Psoas muscle (tissue), 8 donors: ENCODE measurements at places on chromosomes 4 and X. TPM values are rescaled to one million over a fixed set of nuclear protein-coding genes. Genes with fewer than 3 reads are reported as not detected.

GRCh38 chr4:123092586-123092985 is 170.2 kb upstream of the NUDT6 start:
- no peak overlapping the region for H3K4me3 ChIP-seq
- no peaks in the 10 kb centered on the region for H3K27me3 ChIP-seq
- H3K27ac ChIP-seq = no peak overlapping the region
- no peaks in the 10 kb centered on the region for H3K36me3 ChIP-seq
- H3K4me1 ChIP-seq = no peaks in the 10 kb centered on the region

- H3K27ac ChIP-seq = no peak overlapping the region
- no peaks in the 10 kb centered on the region for H3K27me3 ChIP-seq
- no peaks in the 10 kb centered on the region for H3K36me3 ChIP-seq
- H3K4me1 ChIP-seq = peaks cover 43% of the 10 kb centered on the region
Observed at GRCh38 chr4:101282076-101282844, 65.1 kb downstream of the PPP3CA start.

DNA sequence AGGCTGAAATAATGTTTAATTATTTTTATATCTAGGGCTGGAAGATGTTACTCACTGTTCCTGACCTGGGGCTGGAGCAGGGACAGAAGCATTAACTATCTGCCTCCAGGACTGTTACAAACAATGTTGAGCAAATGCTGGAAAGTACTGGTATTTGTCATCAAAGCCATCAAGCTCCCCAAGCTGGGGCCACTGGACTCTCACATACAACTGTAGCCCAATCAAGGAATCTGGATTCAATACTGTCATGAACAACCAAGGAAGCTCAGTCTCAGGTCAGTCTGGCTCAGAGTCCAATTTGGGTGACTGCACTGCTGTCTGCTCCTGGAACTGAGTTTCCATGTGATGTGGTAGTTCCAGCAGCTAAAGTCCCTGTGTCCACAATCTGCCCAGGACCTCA is 50.4 kb downstream of the APOO start:
- no peak for DNase-seq
- H3K4me1 ChIP-seq = no peaks in the 10 kb centered on the region
- H3K4me3 ChIP-seq = no peak overlapping the region

F9 gene
- total RNA-seq = not detected

MSX1 gene
- total RNA-seq = 3.6 TPM

MPP1 gene
- total RNA-seq = 16.6 TPM

- H3K4me1 ChIP-seq = no peaks in the 10 kb centered on the region
- no peak overlapping the region for H3K27ac ChIP-seq
- DNase-seq = no peak
- peaks cover 4% of the 10 kb centered on the region for H3K27me3 ChIP-seq
- H3K36me3 ChIP-seq = no peaks in the 10 kb centered on the region
Observed at GRCh38 chr4:81359207-81359606, 112.5 kb downstream of the RASGEF1B start.

DNA sequence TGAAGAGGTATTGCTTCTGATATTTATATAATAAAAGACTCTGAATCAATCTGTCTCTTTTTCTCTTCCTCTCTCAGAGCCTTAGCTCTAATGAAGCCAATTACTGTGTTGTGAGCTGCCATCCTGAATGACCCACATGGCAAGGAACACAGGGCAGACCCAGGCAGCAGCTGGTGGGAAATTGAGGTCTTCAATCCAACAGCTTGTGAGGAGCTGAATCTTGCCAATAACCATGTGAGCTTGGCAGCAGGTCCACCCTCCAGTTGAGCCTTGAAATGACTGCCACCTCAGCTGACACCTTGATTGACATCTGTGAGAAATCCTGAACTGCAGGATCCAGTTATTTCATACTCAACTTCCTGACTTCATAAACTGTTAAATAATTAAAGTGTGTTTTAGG is 149.4 kb downstream of the NDST4 start:
- no peaks in the 10 kb centered on the region for H3K36me3 ChIP-seq
- no peaks in the 10 kb centered on the region for H3K27me3 ChIP-seq
- no peak overlapping the region for H3K4me3 ChIP-seq
- no peaks in the 10 kb centered on the region for H3K4me1 ChIP-seq

DNA sequence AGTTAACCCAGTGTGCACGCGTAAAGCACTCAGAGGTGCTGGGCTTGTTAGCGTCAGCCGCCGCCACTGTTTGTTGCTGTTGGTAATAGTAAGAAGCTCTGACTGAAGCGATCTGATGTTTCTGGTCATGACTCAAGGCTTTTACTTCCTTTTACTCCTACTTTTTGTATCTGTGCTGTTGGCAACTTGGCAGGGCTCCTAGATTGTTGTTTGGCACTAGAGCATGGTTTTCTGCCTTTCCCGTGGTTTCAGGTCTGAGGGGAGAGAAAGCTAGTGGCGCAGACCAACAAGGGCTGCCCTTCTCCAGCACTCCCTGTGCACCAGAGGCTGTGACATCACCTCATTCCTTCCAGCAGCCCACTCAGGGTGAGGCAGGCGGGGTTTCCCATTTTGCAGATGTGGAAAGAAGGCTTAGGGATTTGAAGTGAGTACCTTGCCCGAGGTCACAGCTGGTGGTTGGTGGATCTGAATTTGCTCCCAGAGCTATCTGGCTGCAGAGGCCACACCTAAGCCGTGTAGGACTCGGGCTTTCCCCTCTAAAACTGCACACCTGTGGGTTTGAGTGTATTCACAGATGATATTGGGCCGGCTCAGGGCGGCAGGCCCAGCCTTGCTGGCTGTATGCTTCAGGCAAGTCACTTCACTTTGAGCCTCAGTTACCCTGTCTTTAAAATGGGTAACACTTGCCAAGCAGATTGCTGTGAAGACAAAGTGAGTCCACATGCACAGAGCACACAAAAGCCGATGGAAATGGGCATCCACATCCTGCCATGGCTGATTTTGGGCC is 51.2 kb upstream of the TADA2B start:
- DNase-seq = no peak
- H3K4me3 ChIP-seq = no peak overlapping the region
- H3K27me3 ChIP-seq = no peaks in the 10 kb centered on the region
- H3K27ac ChIP-seq = peak overlapping the region; percentile 30
- peaks cover 64% of the 10 kb centered on the region for H3K4me1 ChIP-seq

DNA sequence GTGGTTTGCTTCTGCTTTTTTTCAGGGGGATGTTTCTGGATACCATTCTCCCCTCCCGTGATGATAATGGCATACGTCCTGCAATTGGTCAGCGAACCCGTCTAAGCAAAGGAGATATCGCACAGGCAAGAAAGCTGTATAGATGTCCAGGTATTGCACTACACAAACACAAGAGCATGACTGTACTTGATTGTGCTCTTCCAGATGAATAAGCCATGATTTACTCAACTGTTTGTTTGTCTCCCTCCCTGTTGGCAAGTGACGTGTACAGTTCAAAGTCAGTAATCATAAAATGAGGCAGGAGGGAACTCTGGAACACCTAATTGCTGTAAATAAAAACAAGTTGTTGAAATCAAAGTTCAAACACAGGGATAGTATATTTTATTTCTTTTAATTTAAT is 141.4 kb downstream of the TLL1 start:
- no peaks in the 10 kb centered on the region for H3K36me3 ChIP-seq
- H3K4me3 ChIP-seq = no peak overlapping the region
- no peaks in the 10 kb centered on the region for H3K27me3 ChIP-seq
- no peaks in the 10 kb centered on the region for H3K4me1 ChIP-seq

GAR1 gene
- 11.1 TPM for total RNA-seq

- H3K36me3 ChIP-seq = no peaks in the 10 kb centered on the region
- no peaks in the 10 kb centered on the region for H3K4me1 ChIP-seq
- no peaks in the 10 kb centered on the region for H3K27me3 ChIP-seq
- DNase-seq = no peak
- H3K27ac ChIP-seq = no peak overlapping the region
Observed at GRCh38 chr4:97531351-97531750, 611.9 kb downstream of the STPG2 start.

FUNDC1 gene
- total RNA-seq = 6.2 TPM

SLC26A1 gene
- not detected for total RNA-seq

NPNT gene
- 18.8 TPM for total RNA-seq

GRCh38 chr4:88448889-88449288 is 8.0 kb upstream of the HERC5 start:
- H3K4me3 ChIP-seq = no peak overlapping the region
- no peak for DNase-seq
- H3K27ac ChIP-seq = no peak overlapping the region
- H3K4me1 ChIP-seq = no peaks in the 10 kb centered on the region
- no peaks in the 10 kb centered on the region for H3K36me3 ChIP-seq

DNA sequence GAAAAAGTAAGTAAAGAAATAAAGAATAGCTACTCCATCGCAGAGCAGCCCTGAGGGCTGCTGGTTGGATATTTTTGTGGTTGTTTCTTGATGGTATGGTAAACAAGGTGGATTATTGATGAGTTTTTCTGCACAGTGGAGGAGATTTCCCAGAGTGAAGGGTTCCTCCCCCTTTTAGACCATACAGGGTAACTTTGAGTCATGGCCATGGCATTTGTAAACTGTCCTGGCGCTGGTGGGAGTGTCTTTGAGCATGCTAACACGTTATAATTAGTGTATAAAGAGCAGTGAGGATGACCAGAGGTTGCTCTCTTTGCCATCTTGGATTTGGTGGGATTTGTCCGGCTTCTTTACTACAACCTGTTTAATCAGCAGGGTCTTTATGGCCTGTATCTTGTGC is 128.2 kb downstream of the ASMT start:
- H3K4me3 ChIP-seq = no peak overlapping the region
- no peaks in the 10 kb centered on the region for H3K36me3 ChIP-seq
- no peaks in the 10 kb centered on the region for H3K27me3 ChIP-seq
- no peak for DNase-seq
- H3K27ac ChIP-seq = no peak overlapping the region

- no peak overlapping the region for H3K4me3 ChIP-seq
- H3K27me3 ChIP-seq = no peaks in the 10 kb centered on the region
- H3K36me3 ChIP-seq = no peaks in the 10 kb centered on the region
Observed at GRCh38 chr4:16707874-16708273, 190.6 kb downstream of the LDB2 start.

DNA sequence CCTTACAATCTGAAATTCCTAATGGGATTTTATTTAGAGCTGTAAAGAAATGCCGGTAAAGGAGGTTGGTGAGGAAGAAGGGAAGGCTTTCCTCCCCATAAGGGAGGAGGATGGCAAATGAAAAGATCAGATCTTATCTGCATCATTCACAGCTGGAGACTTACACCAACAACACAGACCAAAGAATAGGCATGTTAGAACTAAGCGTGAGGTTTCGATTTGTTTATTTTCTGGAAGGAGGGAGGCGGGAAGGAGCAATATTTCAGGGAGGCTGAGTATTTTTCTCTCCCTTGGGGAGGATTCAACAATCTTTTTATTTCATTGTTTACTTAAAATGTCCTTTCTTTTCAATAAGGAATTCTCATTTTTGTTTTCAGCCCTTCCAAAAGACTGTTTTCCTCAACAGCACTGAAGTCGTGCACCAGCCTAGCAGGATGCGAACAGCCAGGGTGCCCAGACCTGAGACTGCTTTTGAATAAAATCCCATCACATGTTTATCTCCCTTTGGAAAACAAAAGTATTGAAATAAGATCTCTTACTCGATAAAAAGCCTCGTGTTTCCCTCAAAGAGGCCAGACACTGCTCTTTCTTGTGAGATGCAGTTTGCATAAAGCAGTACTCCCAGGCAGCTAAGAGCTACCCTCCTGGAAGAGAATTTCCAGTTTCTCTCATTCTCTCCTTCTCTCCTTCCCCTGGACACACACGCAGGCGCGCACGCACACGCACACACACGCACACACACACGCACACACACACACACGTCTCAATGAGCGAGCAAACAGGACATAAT is 236.1 kb downstream of the MGST2 start:
- H3K27ac ChIP-seq = peak overlapping the region; percentile 50
- DNase-seq = no peak
- no peaks in the 10 kb centered on the region for H3K27me3 ChIP-seq
- H3K36me3 ChIP-seq = no peaks in the 10 kb centered on the region
- H3K4me1 ChIP-seq = no peaks in the 10 kb centered on the region
- peak overlapping the region; percentile 67 for H3K4me3 ChIP-seq

GRCh38 chr4:183304538-183304937 is 15.5 kb downstream of the CLDN22 start:
- H3K36me3 ChIP-seq = no peaks in the 10 kb centered on the region
- H3K27ac ChIP-seq = no peak overlapping the region
- no peaks in the 10 kb centered on the region for H3K4me1 ChIP-seq

GRCh38 chr4:121050300-121050699 is 22.0 kb downstream of the NDNF start:
- H3K36me3 ChIP-seq = no peaks in the 10 kb centered on the region
- no peak overlapping the region for H3K4me3 ChIP-seq
- H3K27ac ChIP-seq = no peak overlapping the region
- H3K27me3 ChIP-seq = no peaks in the 10 kb centered on the region

- DNase-seq = peak; percentile 31
- H3K4me3 ChIP-seq = no peak overlapping the region
- H3K4me1 ChIP-seq = no peaks in the 10 kb centered on the region
- no peaks in the 10 kb centered on the region for H3K36me3 ChIP-seq
Observed at GRCh38 chrX:51837921-51838320, 55.5 kb upstream of the MAGED1 start.

- H3K27ac ChIP-seq = no peak overlapping the region
- H3K36me3 ChIP-seq = no peaks in the 10 kb centered on the region
- no peaks in the 10 kb centered on the region for H3K4me1 ChIP-seq
- H3K4me3 ChIP-seq = no peak overlapping the region
- H3K27me3 ChIP-seq = no peaks in the 10 kb centered on the region
- no peak for DNase-seq
Observed at GRCh38 chr4:104868958-104869357, 277.7 kb upstream of the TET2 start.

DNA sequence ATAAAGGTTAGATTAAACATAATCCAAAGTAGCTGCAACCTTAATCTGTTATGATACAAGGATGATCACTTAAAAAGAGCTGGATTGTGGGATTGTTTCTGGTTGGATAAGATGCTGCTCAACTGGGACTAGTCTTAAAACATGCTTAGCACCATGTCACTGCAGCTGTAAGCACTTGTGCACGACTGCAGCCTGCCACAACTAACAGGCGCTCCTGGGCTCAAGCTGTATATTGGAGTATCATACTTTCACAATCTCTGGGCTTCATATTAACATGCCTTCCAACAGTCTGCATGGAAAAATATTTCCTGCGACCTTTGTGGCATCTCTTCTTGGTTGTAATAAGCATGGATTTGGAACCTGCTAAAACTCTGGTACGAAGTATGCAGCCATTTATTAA is 493.0 kb upstream of the PITX2 start:
- H3K4me1 ChIP-seq = no peaks in the 10 kb centered on the region
- DNase-seq = no peak
- H3K27me3 ChIP-seq = no peaks in the 10 kb centered on the region
- no peak overlapping the region for H3K27ac ChIP-seq
- H3K36me3 ChIP-seq = no peaks in the 10 kb centered on the region
- no peak overlapping the region for H3K4me3 ChIP-seq
